ENCODE measurements at places on chromosomes 2 and 18. TPM values are rescaled to one million over a fixed set of nuclear protein-coding genes. Genes with fewer than 3 reads are reported as not detected.

Gene KLHL30
- 5.6 TPM for total RNA-seq

Gene CHCHD5
- 11.1 TPM for total RNA-seq

Gene NFATC1
- 10.8 TPM for total RNA-seq

Gene MDH1B
- 365 TPM for total RNA-seq

Gene CYTIP
- total RNA-seq = 6.8 TPM

Gene PROC
- total RNA-seq = 3.0 TPM

Gene ANKRD44
- 39.4 TPM for total RNA-seq

Gene KYNU
- total RNA-seq = not detected

Gene CEBPZ
- total RNA-seq = 235 TPM

Gene PDE11A
- not detected for total RNA-seq

Gene SCG2
- 9.6 TPM for total RNA-seq

Gene LMAN2L
- 17.1 TPM for total RNA-seq

Gene GNLY
- not detected for total RNA-seq

Gene SP9
- total RNA-seq = not detected

Gene PTH2R
- not detected for total RNA-seq
